ENCODE measurements at places on chromosomes 2 and 18.
A peak's percentile ranks its signal among the peaks of the same experiment; 100 is the strongest.

- DNase-seq = no peak
Measured at GRCh38 chr18:55500316-55501086, 87.5 kb downstream of the TCF4 start.

- peak; percentile 37 for DNase-seq
Measured at GRCh38 chr2:200901459-200902072, 12.4 kb downstream of the NIF3L1 start.

GRCh38 chr2:224404796-224405195 lies 2.9 kb upstream of the FAM124B start:
- no peak for DNase-seq

- no peak for DNase-seq
Measured at GRCh38 chr2:68693951-68694350, 40.7 kb upstream of the ARHGAP25 start.

- no peak for DNase-seq
Measured at GRCh38 chr18:4854671-4855070, 342.4 kb downstream of the AKAIN1 start.

- DNase-seq = no peak
Measured at GRCh38 chr2:18959952-18960717, 370.8 kb upstream of the NT5C1B start.

- DNase-seq = no peak
Measured at GRCh38 chr2:45458909-45459563, 152.0 kb downstream of the SRBD1 start.

DNA sequence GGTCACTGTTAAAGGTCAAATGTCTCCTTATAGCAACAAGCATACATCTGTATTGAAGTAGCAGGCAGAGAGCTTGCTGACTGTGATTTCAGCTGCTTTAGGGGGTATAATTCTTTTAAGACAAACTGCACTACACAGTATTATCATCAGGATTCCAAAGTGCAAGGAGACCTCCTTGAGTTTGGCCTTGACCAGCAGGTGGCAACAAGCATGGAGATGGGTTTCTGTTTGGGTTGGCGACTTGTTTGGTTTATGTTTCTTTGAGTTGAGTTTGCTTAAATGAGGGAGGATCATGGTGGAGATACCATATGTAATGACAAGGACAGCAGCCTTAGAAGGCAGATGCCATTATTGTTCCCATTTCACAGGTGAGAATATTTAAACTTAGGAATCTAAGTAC lies 681.0 kb upstream of the ID2 start:
- DNase-seq = no peak

- no peak for DNase-seq
Measured at GRCh38 chr2:40302751-40303325, 149.1 kb downstream of the SLC8A1 start.

DNA sequence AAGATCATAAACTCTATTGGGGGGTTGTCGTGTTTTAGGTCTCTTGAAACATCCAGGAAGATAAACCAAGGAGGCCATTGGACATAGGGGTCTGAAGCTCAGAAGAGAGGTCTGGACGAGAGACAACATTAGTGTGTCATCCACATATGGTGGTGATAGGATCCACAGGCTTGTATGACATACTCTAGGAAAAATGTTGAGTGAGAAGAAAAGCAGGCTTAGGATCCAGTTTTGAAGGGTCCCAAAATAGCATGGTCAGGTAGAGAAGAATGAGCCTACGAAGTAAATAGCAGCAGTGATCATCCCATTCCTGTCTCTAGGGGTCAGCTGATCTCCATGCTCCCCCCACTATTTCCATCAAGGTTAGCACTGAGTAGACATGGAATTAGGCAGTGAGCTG lies 166.8 kb downstream of the ANKRD30B start:
- DNase-seq = no peak

DNA sequence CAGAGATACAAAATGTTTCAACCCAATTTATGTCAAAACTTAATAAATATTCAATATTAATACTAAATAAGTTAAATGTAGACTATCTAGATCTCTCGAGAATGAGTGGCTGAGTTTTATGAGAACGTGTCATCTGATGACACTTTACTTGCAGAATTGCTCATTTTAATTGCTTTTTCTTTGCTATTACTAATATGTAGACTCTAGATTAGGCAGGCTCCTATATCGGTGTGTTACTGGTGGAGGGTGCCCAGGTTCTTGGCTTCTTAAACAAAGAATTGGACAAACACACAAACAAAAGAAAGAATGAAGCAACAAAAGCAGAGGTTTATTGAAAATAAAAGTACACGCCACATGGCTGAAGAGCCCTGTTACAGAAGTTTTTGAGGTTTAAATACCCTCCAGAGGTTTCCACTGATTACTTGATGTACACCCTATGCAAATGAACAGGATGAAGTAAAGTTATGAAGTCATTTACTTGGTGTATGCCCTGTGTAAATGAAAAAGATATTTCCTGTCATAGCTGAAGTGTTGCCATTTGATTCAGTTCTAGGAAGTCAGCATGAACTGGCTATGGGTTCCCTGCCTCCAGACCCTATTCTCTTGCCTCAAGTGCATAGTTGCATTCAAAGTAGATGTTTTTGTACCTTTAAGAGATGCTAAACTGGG lies 122.9 kb upstream of the ITGA4 start:
- no peak for DNase-seq

GRCh38 chr2:9594366-9595054 lies 36.3 kb downstream of the YWHAQ start:
- no peak for DNase-seq

DNA sequence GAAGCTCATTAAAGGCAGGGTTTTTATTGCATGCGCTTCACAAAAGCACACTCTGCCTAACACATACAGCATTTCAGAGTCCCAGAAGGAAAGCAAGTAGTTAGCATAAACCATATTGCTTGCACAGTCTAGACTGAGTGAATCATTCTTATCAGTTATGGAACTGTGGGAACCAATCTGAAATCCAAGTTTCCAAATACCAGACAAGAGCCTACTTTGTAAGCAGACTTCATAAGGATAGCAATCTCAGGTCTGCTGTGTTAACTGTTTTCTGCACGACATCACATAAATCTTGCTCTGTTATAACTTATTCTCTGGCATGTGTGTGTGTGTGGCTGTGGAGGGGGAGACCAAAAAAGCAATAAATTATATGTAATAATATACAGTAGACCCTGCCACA lies 608.1 kb upstream of the REG3G start:
- no peak for DNase-seq

DNA sequence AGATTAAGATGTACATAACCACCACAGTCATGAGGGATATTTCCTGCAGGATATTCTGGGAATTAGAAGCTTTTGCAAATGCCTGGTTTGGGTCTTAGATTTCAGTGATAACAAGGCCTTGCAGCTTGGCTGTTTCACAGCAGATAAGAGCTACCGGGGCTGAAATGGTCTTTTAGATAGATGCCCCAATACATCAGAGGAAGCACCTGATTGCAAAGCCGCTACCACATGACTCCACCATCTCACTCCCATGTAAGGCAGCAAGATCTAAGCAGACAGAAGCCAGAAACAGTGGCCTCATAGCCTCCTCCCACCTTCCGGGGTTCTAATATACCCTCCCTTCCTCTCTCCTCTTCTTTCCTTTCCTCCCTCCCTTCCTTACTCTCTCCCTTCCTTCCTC lies 31.1 kb upstream of the EPG5 start:
- peak; percentile 2 for DNase-seq

GRCh38 chr2:180715044-180715443 lies 265.4 kb upstream of the UBE2E3 start:
- no peak for DNase-seq

GRCh38 chr2:239370403-239370802 lies 30.4 kb downstream of the HDAC4 start:
- no peak for DNase-seq

DNA sequence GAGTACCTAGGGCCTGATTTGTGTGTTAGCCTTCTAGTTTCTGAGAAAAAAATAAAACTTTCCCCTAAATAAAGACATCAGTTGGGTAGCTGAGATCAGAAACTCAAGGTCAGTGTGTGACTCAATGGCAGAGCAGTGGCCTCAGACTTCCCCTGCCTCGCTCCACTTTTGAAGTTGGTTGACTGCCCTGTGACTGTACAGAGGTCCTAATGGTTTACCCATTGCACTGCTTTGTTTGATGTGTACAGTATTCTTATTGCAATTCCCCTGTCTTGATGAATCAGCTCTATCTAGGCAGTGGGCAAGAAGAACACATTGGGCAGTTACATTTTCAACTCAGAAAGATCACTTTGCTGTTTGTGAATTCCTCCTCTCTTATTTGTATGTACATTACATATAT lies 315.7 kb downstream of the KCNS3 start:
- no peak for DNase-seq

DNA sequence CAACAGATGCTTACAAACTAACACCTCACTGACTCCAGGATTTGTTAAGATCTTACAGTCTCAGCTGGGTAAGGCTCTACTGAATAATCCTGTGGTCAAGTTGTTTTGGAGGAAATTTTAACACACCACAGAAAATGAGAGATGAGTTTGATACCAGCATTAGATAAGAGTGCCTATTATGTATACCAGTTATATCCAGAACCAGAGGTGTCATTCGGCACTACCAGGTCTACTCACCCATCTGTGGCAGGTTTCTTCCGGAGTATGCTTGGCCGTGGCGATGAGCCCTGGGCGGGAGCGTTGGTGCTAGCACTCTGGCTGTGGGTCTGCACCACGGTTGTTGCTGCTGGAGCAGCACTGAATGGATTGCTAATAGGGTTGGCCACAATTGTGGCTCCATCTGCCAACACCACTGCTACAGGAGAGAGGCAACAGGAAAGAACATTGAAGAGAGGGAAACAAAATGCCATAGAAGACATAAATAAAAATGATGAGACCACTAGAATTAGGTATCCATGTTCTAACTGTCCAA lies 41.2 kb downstream of the SAP130 start:
- no peak for DNase-seq

DNA sequence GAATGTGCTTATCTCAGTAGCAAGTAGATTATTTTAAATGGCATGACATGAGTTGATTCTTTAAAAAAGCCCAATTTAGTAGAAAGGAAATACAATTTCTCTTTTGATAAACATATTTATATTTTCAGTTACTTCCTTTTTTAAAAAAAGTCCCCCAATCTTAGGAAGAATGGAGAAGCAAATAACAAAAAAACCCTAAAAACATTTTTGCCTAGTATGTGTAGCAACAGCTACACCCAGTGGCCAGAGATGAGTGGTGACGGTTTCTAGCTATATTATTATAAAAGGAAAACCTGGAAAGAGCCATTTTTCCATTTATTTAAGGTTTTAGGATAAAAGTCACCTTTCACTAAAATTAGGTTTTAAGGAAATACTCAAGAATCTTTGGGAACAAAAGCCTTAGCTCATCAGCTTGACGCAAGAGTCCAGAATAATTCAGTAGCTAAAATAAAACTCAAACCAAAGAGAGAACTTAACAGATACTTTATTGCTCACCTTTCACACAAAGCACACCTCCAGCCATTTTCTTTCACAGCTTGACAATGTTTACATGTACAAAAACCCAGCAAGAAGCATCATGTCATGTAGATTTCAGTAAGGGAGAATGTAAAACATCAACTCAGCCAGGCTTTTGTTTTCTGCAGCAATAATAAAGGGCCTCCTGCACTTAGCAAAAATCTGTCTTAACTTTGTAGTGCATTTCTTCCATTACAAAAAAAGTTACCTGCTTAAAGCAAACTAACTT lies 15.7 kb downstream of the FAM98A start:
- no peak for DNase-seq

DNA sequence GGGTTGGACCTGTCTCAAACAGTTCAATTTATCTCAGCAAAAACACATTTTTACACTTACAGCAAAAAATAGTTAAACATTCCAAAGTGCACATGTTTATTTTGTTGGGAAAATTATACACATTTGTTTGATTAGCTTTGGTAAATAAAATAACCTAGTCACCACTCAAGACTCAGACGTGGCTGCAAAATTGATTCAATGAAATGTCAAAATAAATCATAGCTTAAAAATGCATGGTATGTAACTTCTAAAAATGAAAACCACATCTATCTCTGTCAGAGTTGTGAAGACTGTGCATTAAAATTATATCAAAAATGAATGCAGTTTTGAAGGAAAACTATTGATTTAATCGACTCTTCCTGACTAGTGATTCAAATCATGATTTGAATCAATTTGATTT lies 56.7 kb downstream of the GALNT14 start:
- DNase-seq = no peak

- no peak for DNase-seq
Measured at GRCh38 chr2:199484927-199485326, 27.2 kb upstream of the SATB2 start.

- no peak for DNase-seq
Measured at GRCh38 chr2:180571559-180571958, 408.8 kb upstream of the UBE2E3 start.

GRCh38 chr18:54679318-54680149 lies 88.5 kb downstream of the DYNAP start:
- DNase-seq = no peak

GRCh38 chr2:136238286-136239078 lies 120.5 kb upstream of the CXCR4 start:
- no peak for DNase-seq

DNA sequence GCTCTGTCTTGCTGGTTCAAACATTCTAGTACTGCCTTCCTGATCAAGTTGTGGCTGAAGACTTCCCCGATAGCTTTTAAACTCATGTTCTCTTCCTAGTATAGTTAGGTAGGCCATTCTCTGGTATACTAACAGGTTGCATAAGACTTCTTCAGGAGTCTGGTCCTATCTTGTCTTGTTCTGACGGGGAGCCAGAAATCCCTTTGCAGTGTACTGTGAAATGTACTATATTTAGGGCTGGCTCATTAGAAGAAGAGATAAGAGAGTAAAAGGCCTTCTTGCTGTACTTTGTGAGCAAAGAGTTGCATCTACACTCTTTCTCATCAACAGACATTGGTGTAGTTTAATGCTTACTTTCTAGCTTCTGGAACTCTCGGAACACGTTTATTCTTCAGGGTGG lies 331.9 kb downstream of the NUP35 start:
- DNase-seq = no peak

- no peak for DNase-seq
Measured at GRCh38 chr2:219291910-219292490, 12.8 kb downstream of the DNAJB2 start.

DNA sequence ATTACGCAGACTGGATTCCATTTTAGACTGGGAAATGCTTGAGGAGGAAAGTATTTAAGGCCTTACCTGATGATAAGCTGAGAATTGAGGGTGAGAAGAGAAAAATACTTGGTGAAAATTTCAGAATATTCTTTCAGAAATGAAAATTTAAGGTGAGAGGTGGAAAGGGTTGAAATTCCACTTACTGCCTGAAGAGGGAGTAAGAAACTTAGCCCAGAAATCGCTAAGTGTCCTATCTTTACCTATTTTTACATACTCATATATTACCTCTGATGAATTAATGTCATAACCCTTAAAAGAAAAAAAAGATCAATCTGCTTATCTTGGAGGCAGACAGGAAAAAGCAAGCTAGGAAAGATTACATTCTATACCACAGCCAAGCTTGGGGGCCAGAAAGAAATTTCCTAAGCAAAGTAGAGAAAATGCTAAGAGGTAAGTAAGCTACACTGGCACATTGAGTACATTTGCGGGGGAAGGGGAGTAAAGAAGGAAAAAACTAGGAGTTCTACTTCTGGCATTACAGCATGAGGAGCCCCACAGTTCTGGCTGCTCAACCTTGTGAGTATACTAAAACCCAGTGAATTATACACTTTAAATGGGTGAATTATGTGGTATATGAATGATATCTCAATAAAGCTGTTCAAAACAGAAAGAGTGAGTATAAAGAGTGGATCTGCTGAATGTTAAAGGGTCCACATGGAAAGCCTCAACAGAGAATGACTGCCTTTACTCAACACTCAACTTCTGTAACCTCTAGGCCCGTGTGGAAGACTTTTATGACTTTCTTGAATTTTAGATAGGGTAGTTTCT lies 33.8 kb downstream of the SMC6 start:
- DNase-seq = no peak

- DNase-seq = no peak
Measured at GRCh38 chr2:72991980-72992733, 74.8 kb downstream of the EMX1 start.

- DNase-seq = no peak
Measured at GRCh38 chr2:108588070-108588668, 53.9 kb downstream of the LIMS1 start.

Measured in stimulated activated CD8-positive, alpha-beta memory T cell treated with anti-CD3 and anti-CD28 coated beads, Interleukin-2, amount 100 ng/mL, for 1 hour (primary cell).